ENCODE measurements at places on chromosomes 7 and 10. TPM values are rescaled to one million over a fixed set of nuclear protein-coding genes. Genes with fewer than 3 reads are reported as not detected.

GRCh38 chr10:95430231-95430951 lies 130.8 kb downstream of the SORBS1 start:
- DNase-seq, result no peak

The GRB10 gene
- total RNA-seq, result 67.9 TPM

GRCh38 chr10:44045020-44045419 lies 339.9 kb downstream of the CXCL12 start:
- DNase-seq, result no peak

DNA sequence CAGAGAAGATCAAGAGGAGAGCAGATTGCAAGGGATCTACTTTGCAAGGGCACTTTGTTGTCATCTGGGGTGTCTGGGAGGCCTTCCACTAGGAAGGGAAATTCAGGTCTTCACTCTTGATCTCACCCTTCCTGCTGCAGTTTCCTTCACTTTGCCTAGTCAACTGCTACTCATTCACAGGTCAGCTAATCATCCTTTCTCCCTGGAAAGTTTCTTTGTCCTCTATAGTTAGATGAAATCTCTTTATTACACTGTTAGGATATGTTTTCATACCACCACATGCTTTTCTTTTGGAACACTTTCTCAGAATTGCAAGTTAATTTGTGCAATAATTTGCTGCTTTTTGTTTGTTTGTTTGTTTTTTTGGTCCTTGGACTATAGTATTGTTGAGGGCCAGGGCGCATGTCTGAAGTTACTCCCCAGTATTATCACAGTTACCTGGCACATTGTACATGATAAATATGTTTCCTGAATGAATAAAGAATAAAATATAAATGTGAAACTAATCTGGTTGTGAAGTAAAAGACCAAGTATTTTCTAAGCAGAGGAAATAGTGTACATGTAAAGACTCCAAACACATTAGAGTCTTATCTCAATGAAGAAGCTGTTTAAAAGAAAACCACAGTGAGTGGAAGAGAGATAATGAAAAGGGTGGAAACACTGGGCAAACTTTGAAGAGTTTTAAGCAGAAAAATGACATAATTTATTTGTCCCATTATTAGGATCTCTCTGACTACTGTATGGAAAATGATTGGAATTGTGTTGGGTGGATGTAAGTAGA lies 139.9 kb upstream of the DGKB start:
- DNase-seq, result no peak
